Naive thymus-derived CD4-positive, alpha-beta T cell (primary cell): ENCODE measurements at places on chromosomes 4 and X.
A peak's percentile ranks its signal among the peaks of the same experiment; 100 is the strongest.

DNA sequence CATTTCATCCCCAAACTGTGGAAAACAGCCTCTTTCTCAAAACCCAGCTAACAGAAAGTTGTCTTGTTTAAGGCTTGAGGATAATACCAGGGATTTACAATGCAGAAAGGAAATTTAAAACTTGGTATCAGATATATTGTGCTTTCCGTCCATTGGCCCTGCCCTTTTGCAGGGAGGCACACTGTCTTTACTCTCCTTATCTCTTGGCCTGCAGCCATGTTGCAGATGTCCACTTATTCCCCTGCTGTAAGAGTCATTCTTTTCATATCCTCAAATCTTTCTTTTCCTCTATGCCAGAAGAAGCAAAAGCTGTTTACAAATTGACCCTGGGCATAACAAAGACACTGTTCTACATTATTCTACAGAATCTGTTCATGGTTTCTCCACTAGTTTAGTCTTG, 75.6 kb upstream of the DYNLT3 start:
- DNase-seq = no peak
- no peak overlapping the region for H3K27ac ChIP-seq
- no peaks in the 10 kb centered on the region for H3K27me3 ChIP-seq
- H3K36me3 ChIP-seq = no peaks in the 10 kb centered on the region
- no peak overlapping the region for H3K4me3 ChIP-seq
- no peaks in the 10 kb centered on the region for H3K4me1 ChIP-seq

DNA sequence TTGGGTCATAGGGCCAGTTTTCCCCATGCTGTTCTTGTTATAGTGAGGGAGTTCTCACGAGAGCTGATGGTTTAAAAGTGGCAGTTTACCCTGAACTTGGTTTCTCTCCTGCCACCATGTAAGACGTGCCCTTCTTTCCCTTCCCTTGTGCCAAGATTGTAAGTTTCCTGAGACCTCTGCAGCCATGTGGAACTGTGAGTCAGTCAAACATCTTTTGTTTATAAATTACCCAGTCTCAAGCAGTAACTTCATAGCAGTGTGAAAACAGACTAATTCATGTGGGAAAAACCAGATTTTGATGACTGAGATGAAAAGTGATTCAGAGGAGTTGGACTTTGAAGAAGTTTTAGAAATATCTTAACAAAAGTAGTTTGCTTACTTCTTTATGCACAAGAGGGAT, 101.4 kb downstream of the ARHGAP10 start:
- no peaks in the 10 kb centered on the region for H3K4me1 ChIP-seq
- no peak overlapping the region for H3K4me3 ChIP-seq
- no peak for DNase-seq
- H3K27me3 ChIP-seq = no peaks in the 10 kb centered on the region

- H3K4me3 ChIP-seq = no peak overlapping the region
- H3K27ac ChIP-seq = no peak overlapping the region
- H3K4me1 ChIP-seq = no peaks in the 10 kb centered on the region
- DNase-seq = no peak
Measured at GRCh38 chrX:100449696-100450608, 39.9 kb upstream of the PCDH19 start.

DNA sequence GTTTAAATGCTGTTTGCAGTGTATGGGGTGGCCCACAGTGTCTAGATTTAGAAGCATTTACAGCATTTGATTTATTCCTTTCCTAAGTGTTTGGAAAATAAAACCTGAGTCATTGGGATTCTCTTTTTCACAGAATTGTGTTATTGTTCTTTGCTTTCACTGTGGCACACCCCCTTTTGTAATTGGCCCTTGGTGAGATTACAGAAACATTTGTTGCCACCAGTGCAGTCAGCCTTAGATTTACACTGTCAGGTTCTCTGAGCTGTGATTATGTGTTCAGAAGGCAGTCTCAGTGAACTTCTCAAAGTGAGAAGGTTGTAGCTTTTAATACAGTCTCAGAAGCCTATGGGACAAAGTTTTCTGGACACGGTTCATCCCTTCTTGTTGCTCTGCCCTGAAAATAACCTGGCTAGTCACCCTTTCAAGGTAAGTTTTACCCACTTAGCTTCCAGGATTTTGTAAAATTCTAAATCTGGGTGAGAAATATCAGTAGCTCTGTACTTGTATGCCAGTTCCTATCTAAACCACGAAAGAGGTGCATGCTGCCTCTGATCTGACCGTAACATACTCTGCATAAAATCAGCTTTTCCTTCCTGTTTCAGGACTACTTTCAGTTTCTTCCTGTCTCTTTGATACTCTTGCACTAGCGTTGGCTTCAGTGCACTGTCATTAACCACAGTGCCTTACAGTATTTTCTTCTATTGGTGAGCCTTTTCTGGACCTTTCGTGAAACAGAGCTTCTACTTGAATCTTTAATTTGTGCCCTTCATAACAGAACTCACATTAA, 12.6 kb downstream of the RUFY3 start:
- peaks cover 34% of the 10 kb centered on the region for H3K4me1 ChIP-seq
- no peaks in the 10 kb centered on the region for H3K36me3 ChIP-seq
- H3K4me3 ChIP-seq = peak overlapping the region; percentile 52
- H3K27me3 ChIP-seq = no peaks in the 10 kb centered on the region

- H3K4me1 ChIP-seq = no peaks in the 10 kb centered on the region
- no peak overlapping the region for H3K27ac ChIP-seq
- no peaks in the 10 kb centered on the region for H3K27me3 ChIP-seq
- H3K36me3 ChIP-seq = no peaks in the 10 kb centered on the region
Measured at GRCh38 chrX:44580466-44580865, 37.8 kb upstream of the FUNDC1 start.

DNA sequence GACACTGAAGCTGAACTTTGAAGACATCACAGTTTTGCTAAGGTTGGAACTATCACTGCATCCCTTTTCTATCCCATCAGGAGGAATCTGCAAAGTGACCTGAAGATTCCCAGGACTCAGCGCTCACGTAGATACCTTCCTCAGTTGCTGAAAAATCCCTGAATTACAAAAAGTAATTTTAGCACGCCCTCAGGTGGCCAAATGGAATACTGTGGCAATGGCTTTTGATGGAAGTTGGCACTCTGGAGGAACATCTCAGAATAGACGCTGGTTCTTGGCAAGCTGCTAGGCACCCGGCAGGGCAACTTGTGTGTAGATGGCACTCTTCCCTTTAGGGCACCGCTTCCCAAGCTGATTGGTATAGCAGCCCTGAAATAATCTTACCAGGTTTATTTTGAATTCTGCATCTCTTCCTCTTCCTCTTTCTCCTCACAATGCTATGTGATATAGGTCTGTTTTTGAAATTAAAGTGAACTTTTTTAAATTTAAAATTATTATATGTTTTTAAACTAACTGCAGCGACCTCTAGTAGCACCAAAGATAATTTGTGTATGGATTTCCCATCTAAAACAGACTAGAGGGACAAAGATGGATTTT, 16.3 kb upstream of the ESX1 start:
- DNase-seq = no peak
- no peaks in the 10 kb centered on the region for H3K4me1 ChIP-seq
- H3K4me3 ChIP-seq = no peak overlapping the region
- no peaks in the 10 kb centered on the region for H3K27me3 ChIP-seq
- no peaks in the 10 kb centered on the region for H3K36me3 ChIP-seq

GRCh38 chrX:130098210-130098552, 12.1 kb downstream of the ELF4 start:
- DNase-seq = no peak
- peak overlapping the region; percentile 4 for H3K4me3 ChIP-seq
- no peaks in the 10 kb centered on the region for H3K36me3 ChIP-seq

DNA sequence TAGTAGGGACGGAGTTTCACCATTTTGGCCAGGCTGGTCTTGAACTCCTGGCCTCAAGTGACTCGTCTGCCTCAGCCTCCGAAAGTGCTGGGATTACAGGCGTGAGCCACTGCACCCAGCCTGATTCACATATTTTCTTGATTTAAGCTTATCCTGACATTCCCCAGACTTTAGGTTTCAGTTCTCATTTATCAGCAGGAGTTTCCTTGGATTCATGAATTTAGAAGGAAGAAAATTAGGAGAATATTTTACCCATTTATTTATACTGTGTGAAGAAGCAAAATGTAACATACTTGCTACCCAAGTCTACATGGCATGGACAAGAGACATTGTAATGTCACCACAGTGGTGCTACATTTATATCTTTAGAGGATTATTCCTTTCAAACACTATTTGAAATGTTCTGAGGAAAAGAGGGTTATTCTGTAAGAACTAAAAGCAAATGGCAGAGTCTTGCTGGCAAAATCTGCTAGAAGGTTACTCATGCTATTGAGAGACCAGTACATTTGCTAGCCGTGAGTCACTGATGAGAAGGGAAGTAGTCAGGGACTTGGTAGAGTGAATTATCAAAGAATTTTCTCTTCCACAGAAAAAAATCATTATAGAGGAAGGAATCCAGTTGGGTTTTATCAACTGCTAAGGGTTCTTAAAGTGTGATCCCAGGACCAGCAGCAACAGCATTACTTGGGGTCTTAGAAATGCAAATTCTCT, 26.1 kb upstream of the CFAP299 start:
- H3K4me1 ChIP-seq = no peaks in the 10 kb centered on the region
- no peak overlapping the region for H3K4me3 ChIP-seq
- peaks cover 4% of the 10 kb centered on the region for H3K27me3 ChIP-seq
- no peaks in the 10 kb centered on the region for H3K36me3 ChIP-seq
- H3K27ac ChIP-seq = no peak overlapping the region
- DNase-seq = no peak

DNA sequence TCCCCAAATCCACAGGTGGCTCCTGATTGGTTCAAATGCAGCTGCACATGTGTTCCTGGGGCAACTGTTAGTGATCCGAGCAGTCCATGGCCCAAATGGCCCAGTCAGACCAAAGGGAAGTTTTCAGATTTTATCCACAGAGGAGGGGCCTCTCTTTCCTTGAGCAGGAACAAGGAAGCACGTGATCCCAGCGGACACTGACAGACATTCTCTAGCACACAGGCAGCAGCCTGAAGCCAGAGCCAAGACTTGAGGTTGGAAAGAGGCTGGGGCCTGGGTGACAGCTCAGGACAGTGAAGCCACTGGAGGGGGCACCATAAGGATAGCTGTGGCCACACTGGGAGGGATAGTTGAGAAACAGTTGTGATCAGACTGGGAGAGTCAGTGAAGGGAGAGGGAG, 3.5 kb upstream of the ZFP92 start:
- DNase-seq = no peak
- no peaks in the 10 kb centered on the region for H3K4me1 ChIP-seq
- H3K36me3 ChIP-seq = no peaks in the 10 kb centered on the region
- H3K4me3 ChIP-seq = no peak overlapping the region
- no peaks in the 10 kb centered on the region for H3K27me3 ChIP-seq

- no peaks in the 10 kb centered on the region for H3K36me3 ChIP-seq
- H3K4me3 ChIP-seq = no peak overlapping the region
- H3K27ac ChIP-seq = no peak overlapping the region
- H3K27me3 ChIP-seq = no peaks in the 10 kb centered on the region
Measured at GRCh38 chr4:93960450-93960849, 131.9 kb downstream of the ATOH1 start.

GRCh38 chr4:56417396-56417795, 18.0 kb downstream of the PPAT start:
- no peaks in the 10 kb centered on the region for H3K36me3 ChIP-seq
- no peaks in the 10 kb centered on the region for H3K4me1 ChIP-seq
- DNase-seq = no peak
- H3K27me3 ChIP-seq = no peaks in the 10 kb centered on the region

- no peak for DNase-seq
- H3K4me1 ChIP-seq = no peaks in the 10 kb centered on the region
- peaks cover 3% of the 10 kb centered on the region for H3K27me3 ChIP-seq
- H3K36me3 ChIP-seq = no peaks in the 10 kb centered on the region
- H3K4me3 ChIP-seq = no peak overlapping the region
Measured at GRCh38 chr4:18695733-18696527, 674.4 kb upstream of the LCORL start.

- no peaks in the 10 kb centered on the region for H3K4me1 ChIP-seq
- H3K27me3 ChIP-seq = no peaks in the 10 kb centered on the region
- H3K4me3 ChIP-seq = no peak overlapping the region
- H3K36me3 ChIP-seq = no peaks in the 10 kb centered on the region
- no peak for DNase-seq
- H3K27ac ChIP-seq = no peak overlapping the region
Measured at GRCh38 chrX:16101581-16101980, 21.8 kb upstream of the GRPR start.

DNA sequence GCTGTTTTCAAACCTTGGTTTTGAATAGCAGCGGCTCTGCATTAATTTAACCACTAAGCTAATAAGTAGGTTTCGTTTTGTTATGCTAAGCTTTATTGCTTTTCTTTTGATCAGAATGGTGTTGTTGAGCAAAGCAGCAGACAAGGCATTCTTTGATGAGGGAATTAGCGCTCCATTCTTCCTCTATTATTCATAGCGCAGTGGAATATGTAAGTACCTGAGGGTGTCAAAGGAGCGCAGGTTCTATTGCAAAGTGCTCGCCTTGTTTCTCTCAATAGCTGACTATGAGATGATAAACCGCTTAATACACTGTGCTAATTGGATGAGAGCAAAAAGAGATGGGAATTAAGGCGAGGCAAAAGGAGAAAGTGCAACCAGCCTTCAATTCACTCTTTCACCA, 16.3 kb downstream of the ARX start:
- no peak for DNase-seq
- H3K27me3 ChIP-seq = no peaks in the 10 kb centered on the region
- H3K36me3 ChIP-seq = no peaks in the 10 kb centered on the region
- no peaks in the 10 kb centered on the region for H3K4me1 ChIP-seq
- H3K27ac ChIP-seq = no peak overlapping the region

DNA sequence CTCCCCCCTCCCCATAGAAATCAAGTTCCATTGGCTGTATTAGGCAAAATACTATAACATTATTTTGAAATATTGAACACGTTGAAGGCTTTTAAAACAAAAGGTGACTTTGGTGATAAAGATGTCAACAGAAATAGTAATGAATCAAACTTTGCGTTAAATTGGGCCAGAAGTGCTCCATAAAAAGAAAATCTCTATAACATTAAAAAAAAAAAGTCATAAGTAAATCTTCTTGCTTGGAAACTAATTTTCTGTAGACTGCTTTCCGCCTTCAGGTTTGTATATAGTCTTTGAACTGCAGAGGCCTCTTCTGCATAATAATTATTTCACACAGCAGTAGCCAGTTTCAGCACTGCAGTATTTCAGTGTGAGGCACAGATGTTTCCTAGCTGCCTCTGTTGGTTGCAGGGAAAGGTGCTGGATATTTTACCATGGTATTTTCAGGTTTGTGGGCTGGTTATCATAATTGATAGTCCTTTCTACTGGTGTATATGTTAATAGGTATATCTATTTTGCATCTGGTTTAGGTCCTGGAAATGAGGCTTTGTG, 158.9 kb downstream of the KDM6A start:
- no peak overlapping the region for H3K4me3 ChIP-seq
- no peak for DNase-seq
- no peaks in the 10 kb centered on the region for H3K36me3 ChIP-seq
